ENCODE measurements at places on chromosomes 11 and 22.
A peak's percentile ranks its signal among the peaks of the same experiment; 100 is the strongest.

- no peak for DNase-seq
Measured at GRCh38 chr11:62008193-62008592, 40.8 kb upstream of the FTH1 start.

DNA sequence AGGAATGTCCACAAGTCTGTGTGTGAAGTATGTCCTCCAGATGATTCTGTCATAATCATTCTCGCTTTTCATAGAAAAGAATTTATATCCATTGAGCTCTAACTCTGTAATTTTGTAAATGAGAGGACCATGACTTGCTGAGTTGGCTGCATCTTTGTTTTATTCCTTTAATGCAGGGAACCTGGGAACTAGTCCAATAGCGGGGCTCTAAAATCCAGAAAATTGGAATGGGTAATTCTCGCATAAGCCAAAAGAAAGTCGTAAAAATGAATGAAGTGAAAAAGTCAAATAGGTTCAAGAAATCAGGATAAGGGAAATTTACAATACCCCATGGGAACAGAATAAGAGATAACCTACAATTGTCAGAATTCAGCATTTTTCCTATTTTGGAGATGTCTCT, 232.5 kb downstream of the RAB38 start:
- DNase-seq = no peak

- DNase-seq = no peak
Measured at GRCh38 chr11:22371160-22371559, 33.0 kb downstream of the SLC17A6 start.

DNA sequence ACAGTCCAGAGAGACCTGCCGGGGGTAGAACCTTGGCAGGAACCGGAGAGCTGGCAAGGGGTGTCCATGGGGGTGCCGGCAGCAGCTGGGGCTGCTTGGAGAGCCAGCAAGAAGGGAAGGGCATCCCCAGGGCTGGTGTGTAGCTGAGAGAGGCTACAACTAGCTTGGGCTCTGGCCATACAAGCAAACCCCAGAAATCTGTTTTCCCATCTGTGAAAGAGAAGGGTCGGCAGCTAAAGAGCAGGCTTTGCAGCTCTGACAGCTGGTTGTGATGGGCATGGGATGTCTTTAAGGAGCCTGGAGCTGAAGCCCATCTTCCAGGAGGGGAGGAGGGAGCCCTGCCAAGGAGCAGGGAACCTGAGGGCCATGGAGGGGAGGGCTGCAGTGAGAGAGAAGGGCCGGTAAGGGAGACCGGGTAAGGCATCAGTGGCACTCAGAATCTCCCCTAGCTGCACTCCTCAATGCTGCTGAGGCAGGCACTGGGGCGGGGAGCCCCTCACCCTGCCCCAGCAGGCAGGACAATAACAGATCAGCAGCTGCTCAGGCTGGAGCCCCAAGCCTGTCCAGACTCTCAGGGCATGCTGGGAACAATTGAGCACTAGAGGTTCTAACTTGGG, 3.9 kb downstream of the CHST1 start:
- no peak for DNase-seq

DNA sequence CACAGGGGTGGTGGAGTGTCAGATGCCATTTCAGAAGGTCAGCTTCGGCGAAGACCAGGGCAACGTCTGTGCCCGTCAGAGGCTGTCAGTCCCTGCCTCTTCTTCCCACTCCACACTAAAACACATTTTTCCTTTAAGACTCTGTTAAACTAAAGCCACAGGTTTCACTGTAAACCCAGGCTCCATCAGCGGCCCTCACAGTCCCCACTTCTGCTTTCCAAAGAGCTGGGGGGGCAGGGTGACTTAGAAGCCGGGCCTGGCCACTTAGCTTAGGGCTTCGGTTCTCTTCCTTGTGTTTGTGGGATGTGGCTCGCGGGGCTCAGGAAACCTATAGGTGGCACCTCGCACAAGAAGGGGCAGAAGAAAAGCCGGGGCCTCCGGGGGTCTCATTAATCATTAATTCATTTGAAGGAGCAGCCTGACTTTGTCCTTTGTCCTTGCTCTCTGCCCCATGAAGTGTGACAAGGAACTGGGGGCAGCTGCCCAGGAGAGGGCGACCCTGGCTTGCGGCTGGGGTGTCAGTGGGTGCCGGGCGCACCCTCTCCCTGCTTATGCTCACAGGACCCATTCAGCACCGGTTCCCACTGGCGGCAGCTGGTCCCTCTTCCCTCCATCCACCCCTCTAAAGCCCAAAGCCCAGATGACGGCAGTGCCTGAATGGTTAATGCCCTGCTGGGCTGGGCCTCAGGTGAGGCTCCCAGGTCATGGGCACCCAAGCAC, 4.1 kb downstream of the SLC25A45 start:
- no peak for DNase-seq

DNA sequence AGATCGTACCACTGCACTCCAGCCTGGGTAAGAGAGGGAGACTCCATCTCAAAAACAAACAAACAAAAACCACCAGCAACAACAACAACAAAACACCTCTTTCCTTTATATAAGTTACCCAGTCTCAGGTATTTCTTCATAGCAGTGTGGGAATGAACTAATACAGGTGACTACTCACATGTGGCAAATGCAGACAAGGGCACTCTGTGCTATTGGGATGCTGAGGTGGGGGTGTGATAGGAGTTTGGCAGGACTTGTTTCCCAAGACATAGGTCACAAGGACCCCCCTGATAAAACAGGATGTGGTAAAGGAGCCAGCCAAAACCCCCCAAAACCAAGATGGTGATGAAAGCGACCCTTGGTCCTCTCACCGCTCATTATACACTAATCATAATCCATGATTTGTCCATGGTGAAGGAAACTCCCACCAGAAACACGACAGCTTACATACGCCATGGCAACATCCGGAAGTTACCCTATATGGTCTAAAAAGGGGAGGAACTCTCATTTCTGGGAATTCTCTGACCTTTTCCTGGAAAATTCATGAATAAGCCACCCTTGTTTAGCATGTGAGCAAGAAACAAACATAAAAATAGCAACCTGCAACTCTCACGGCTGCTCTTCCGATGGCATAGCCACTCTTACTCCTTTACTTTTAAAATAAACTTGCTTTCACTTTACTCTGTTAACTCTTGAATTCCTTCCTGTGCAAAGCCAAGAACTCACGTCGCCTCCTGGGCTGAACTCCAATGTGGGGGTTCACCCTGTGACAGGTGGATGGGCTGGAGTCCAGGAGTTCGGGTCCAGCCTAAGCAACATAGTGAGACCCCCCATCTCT, 18.8 kb upstream of the INCENP start:
- no peak for DNase-seq

GRCh38 chr11:18794956-18795355, 3.4 kb upstream of the PTPN5 start:
- DNase-seq = no peak

- DNase-seq = peak; percentile 33
Measured at GRCh38 chr22:37284805-37285355, 2.6 kb downstream of the CYTH4 start.

DNA sequence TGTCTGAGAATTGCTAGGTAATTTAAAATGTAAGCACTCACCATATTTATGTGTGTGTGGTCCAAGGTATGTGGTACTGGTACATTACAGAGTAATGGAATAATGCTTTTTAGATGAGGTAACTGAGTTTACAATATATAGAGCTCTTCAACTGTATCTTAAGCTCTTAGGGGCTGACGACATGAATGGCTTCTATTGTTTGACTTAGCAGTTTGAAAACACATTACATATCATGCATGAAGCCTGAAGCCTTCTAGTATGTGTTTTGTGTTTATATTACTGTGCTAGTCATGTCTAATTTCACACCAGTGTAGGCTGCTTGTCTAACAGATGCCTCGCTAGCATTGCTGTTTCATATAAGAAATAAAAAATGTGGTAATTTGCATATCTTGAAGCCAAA, 37.2 kb downstream of the GAS2 start:
- DNase-seq = no peak

DNA sequence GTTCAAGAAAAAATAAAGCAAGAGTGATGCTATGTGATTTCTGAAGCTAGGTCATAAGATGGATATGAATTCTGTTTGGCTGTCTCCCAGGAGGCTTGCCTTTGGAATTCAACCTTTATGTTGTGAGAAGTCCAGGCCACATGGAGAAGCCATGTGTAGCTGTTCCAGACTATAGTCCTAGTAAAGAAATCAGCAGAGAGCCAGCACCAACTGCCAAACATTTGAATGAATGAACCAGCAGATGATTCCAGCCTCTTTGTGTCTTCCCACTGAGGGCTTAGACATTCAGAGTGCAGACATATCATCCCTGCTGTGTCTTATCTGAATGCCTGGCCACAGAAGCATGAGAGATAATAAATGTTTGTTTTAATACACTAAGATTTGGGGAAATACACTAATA, 1150.6 kb downstream of the DLG2 start:
- DNase-seq = no peak

- DNase-seq = no peak
Measured at GRCh38 chr11:95442531-95443050, 211.6 kb upstream of the SESN3 start.

- no peak for DNase-seq
Measured at GRCh38 chr11:88439356-88439755, 101.8 kb upstream of the CTSC start.

DNA sequence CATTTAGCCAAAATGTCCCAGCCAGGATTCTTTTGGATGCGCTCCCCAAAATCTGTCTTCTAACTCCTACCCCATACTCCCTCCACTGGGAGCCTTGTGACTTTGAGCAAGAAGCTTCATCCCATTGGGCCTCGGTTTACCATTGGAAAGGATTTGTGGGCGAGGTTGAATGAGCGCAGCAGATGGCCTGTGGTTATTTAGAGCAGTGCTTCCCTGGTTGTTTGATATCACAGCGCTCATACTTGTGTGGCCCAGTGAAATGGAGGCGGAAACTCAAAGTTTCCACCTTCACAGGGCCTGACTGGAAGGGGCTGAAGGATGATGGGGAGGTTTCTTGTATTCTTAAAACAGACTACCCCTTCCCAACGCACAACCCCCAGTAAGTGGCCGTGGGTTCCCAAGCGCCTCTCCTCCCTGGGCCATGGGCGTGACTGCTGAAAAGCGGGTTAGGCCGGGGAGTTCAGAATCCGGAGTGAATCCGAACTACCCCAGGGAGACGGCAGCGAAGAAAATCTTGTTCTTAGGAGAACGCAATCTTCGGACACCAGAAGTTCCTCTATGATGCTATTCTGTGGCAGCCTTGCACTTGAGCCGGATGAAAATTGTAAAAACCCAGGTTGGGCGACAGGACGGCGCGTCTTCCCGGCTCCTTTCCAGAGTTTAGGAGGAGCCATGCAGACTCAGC, 1.2 kb upstream of the ATF4 start:
- no peak for DNase-seq
